NCI-H526 treated with DMSO at 0.1 percent for 48 hours (cell line): ENCODE measurements at places on chromosomes 5 and 9.

GRCh38 chr9:136740971-136741882 is 1.5 kb downstream of the LCN10 start:
- DNase-seq: no peak

DNA sequence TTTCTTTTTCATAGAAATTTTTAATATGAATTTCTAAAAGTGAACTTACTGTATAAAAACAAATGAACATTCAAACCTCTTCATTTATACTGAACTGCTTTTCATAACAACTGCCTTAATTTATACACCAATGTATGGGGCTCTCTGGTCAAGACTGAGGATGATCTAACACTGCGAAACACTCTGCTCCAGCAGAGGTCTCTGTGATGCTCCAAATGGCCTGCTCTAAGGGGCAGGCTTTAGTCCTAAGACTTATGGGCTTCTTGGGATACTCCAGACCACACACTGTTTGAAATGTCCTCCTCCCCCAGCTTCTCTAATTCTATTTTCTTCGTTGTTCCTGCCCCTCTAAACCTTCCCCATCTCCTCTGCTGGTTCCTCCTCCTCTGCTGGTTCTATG is 58.5 kb downstream of the LIFR start:
- no peak for DNase-seq

GRCh38 chr5:110251366-110251765 is 475.1 kb downstream of the TMEM232 start:
- no peak for DNase-seq

DNA sequence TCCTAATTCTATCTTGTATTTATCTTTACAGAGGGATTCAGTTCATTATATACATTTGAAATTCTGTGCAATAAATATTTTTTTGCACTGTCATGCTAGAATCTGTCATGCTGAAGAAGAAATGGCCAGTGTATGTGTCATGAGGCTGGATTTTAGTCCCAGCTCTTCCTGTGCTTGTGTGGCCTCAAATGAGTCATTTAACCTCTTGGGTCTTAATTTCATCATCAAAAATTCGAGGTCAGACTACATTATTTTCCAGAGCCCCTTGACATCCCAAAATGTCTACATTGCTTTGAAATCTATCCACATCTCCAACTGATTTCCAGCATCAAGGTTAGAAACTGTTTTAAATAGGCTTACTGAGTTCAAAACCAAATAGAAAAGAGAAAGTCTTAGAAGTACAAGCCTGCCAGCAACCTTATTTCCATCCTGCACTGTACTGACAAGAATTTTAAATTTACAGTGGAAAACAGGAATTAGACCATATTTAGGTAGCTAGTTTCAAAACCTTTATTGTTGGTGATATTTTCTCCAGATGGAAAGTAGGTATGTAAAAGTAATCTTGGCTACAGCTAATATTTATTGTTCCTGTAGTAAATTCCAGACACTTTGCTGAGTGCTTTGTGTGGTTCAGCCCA is 96.7 kb upstream of the MAMDC2 start:
- DNase-seq: no peak

DNA sequence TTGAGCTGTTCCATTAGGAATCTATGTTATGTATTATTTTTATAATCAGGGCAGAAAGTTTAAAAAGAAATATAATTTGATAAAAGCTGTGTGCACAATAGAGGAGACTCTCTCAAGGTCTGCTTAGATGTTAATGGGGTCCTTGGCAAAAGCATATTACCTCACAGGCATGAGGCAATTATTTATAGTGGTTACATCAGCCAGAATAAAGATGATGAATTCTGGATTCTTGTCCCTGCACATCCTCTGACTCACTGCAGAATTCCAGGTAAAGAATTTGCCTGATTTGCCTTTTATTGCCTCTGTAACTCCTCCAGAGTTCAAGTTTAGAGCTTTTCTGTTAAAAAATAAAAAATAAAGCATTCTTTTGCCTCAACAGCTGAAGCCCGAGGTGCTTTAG is 253.6 kb downstream of the MAST4 start:
- DNase-seq: no peak

- no peak for DNase-seq
These were observed 7.7 kb upstream of the C5orf47 start for GRCh38 chr5:173981185-173981761.

DNA sequence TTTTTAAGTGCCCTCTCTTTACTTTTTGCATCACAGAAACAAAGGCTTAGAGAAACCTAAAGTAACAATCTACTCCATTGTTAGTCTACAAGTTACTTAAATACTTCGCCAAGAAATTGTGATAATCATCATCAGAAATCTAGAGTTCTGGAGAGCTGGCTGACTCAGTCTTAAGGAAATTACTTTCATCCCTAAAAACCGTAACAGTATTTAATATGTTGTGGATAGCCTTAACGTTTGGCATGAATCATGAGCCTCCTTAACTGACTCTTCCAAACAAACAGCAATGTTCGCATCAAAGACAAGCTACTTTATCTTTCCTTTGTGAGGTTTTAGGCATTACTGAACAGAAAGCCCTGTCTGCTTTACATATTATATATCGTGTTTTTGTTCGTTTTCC is 128.7 kb downstream of the NIPBL start:
- no peak for DNase-seq

DNA sequence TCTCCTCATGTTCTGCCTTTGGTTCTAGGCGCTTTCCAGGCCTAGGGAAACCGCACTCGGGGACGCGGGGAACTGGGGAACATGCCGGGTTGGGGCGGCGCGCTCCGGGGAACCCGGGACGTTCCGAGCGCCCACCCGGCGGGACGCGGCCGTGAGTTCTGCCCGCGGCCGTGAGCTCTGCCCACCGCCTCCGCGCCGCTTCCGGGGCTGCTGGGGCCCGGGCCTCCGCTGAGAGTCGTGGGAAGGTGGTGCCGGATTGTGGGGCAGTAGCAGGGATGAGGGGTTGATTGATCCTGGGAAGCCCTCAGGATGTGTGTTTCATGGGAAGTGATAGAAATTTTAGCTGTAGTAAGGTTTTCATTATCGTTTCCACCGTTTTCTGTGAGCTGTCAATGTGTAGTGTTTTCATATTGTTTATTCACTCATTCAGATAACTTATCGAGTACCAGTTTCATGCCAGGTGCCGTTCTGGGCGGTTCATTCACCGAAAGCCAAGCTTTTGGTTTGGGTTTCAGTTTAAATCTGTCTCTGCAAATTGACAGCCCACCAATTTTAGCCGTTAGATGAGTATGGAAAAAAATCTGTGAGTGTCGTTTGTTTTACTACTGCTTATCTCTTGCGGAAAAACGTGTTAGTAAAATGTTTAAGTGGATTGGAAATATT is 657 bp downstream of the MTRR start:
- DNase-seq: no peak
